ENCODE measurements at places on chromosomes 5 and 9.

GRCh38 chr5:129249886-129250285, 155.3 kb downstream of the ISOC1 start:
- DNase-seq: no peak

GRCh38 chr5:149680810-149681221, 49.3 kb upstream of the PPARGC1B start:
- DNase-seq: no peak

GRCh38 chr5:90612919-90613318, 54.3 kb downstream of the ADGRV1 start:
- no peak for DNase-seq

DNA sequence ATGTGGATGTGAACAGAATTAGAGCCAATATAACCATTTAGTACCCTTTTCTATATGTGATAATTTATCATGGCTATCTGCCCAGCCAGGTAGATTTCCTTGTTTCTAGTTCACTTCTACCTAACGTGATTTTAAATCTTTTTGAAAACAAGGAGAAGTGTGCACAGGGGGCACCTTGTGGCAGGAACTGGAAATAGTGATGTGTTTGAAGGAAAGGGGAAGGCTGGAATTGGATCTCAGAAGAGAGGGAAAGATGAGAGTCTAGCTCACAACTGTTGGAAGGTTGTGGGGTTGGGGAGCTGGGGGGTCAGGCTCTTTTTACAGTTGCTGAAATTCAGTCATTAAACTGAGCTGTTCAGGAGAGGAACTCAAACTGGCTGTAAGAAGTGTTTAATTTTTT, 219.5 kb downstream of the KCTD16 start:
- DNase-seq: peak; percentile 8

GRCh38 chr9:90459321-90459720, 183.3 kb downstream of the DIRAS2 start:
- DNase-seq: no peak

DNA sequence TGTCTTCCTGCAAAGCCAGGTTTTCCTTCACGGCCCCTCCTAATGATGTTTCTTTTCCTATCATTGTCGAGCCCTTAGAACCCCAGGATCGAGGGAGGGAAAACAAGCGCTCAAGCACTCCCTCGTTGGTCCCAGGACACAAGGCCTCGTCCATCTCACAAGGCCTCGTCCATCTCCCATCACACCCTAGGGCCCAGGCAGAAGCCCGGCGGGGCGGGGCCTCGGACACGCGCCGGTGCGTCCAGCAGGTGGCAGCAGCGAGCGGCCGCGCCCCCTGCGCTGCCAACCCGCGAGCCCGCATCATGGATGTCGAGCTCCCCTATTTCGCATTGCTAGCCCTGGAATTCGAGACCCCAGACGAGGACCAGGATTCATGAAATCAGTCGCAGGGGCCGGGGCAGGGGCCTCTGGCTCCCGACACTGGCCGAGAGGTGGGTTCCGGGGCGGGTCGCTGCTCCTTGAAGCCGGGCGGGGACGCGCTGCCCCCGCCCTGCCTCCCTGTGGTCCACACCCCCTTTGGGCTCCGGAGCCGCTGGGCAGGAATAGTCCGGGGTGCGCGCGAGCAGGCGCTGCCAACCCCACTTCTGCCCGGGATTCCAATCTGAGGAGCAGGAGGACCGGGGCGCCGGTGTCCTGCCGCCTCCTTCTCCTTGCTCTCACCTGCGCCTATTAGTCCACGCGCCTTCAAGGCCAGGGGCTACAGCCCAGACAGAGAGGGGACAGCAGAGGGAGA, at the start of gene ABLIM3:
TSS of gene ABLIM3 (plus strand) at position 270 of the 733 bp plus-strand sequence. CDS start 603 bp downstream, outside the sequence.
- DNase-seq: peak; percentile 95

GRCh38 chr9:129068990-129069861, 11.7 kb upstream of the DOLPP1 start:
- no peak for DNase-seq

GRCh38 chr5:151773951-151774350, 2.2 kb downstream of the G3BP1 start:
- no peak for DNase-seq

GRCh38 chr9:86836797-86837196, 110.5 kb downstream of the GAS1 start:
- no peak for DNase-seq

- DNase-seq: no peak
These were observed 52.6 kb downstream of the FREM1 start for GRCh38 chr9:14857449-14858305.

DNA sequence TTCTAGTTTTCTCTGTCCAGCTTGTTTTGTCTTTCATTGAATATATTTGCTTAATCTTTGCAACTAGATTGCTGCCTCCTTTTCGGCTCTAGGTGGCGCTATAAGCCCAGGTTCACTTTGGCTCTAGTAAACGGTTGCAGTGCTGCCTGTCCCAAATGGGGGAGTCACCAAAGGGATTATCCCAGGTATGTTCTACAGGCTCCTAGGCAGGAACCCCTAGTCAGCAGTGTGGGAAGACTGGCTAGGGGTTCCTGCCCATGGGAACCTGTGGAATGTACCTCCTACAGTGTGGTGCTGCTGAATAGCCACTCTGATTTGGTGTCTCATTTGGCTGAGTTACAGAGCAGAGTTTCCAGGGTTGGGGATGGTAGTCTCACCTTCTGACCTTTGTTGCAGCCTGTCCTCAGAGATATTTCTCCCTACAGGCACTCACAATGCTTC, 85.2 kb downstream of the ARSB start:
- DNase-seq: peak; percentile 42

- no peak for DNase-seq
These were observed 4.0 kb downstream of the SEC61B start for GRCh38 chr9:99226054-99226453.

- DNase-seq: no peak
These were observed 38.3 kb downstream of the RECK start for GRCh38 chr9:36074870-36075532.

DNA sequence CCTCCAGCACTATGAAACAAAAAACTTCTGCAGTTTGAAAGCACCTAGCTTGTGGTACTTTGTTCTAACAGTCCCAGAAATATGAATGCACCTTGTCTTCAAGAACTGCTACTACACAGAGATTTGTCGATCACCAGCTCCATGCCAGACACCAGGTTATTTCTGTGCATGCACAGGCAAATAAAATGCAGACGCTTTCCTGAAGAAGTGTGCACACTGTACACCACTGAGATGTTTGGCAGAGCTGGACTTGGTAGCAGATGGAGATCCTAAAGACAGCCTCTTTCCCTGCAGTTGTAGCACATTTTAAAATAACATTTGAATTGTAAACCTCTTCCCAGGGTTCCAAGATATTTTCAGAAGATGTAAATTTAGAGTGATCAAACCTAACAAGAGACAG, 730.0 kb downstream of the MTRR start:
- no peak for DNase-seq

GRCh38 chr9:137411645-137412380, 11.1 kb downstream of the EXD3 start:
- DNase-seq: peak; percentile 88

- no peak for DNase-seq
These were observed 962 bp upstream of the TXN start for GRCh38 chr9:110257097-110257841.

DNA sequence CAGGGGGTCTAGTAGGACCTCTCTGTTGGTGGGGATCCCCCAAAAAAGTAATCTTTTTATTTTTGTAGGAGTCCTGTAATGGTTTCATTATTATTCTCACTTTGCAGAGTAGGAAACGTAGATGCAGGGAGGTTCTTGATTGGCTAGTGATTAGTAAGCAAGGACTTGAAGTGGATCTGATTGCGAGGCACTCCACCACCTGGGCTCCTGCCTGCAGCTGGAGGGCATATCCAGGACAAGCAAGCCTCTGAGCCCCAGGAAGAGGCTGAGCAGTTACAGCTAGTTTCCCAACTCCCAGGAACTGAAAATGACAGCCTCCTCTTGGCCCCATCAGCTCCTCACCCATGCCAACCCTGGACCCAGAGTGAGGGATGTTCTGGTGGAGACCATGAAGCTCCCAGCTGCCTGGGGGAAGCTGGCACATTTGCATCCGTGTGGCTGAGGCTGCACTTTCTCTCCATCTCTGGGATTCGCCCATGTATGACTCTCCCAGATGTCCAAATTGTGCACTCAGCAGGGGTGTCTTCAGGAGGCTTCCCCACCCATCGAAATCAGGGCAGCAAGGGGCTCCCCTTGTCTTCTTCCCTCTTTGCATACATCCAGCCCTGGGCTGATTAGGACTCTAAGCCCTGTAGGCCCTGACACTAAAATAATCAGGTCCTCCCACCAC, 10.2 kb downstream of the KCNIP1 start:
- no peak for DNase-seq

GRCh38 chr5:142420561-142421227, 95.9 kb upstream of the SPRY4 start:
- no peak for DNase-seq

DNA sequence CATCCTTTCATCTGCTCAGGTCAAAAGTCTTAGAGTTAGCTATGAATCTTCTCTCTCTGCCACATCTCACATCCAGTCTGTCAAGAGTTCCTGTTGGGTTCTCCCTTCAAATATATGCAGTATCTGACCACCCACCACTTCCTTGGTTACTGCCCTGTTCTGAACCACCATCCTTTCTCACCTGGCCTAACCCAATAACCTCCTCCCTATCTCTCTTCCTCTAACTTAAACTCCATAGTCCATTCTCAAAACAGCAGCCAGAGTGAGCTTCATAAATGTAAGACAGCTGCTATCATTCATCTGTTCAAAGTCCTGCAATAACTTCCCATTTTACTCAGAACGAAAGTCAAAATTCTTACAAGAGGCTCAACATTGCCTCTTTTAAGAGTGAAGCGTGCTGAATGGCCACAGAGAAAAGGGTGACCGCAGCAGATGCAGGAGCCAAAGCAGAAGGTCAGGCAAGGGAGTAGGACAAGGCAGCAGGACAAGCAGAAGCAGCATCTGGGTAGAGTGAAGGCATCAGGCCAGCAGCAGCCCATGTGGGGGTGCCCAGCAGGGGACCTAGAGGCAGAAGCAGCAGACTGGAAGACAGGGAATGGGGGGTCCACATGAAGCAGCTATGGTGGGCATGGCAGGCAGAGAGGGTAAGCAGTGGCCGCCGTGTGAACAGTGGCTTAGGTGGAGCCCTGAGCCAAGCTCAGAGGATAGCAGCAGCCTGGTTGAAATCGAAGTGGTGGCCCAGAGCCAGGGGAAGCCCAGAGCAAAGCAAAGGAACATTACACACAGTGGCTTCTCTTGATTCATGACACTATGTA, 39.3 kb upstream of the CDC42SE2 start:
- no peak for DNase-seq

DNA sequence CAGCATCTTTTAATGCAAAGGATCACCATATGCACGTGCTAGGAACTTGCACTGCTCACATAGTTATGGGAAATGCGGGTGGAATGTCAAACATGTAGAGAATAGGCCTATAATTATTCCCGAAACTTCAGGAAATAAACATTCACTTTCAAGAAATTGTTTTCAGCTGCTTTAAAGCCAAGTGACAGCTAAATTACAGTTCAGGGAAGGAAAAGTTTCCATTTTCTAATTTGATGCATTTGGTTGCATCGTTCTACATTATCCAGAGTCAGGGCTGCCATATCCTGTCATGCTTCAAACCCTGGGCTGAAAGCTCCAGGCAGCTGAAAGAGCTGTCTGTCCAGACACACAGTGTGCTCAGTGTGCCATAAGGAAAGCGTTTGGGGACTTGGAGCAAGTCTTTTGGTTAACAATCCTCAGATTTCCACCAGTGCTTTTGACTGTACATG, 518.1 kb downstream of the CSNK1G3 start:
- DNase-seq: no peak

GRCh38 chr9:85425153-85425611, 316.6 kb downstream of the AGTPBP1 start:
- DNase-seq: peak; percentile 48

DNA sequence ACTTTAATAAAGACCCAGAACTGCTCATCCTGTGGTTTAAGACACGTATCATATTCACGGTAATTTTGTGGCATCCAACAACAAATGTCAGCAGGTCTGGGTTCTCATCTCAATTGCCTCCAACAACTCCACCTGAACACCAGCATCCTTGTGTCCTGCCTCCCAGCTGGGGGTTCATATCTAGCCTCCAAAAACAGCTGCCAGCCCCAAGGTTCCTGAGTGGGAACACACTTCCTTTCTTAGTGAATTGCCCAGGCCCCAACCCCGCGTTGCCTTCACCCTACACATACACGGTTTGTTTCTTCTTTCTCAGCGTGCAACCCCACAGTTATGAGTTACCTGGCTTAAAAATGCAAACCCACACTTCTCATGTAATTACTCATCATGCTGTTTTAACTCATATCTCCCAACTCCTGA, 77.9 kb downstream of the SEMA4D start:
- no peak for DNase-seq

- no peak for DNase-seq
These were observed 43.9 kb downstream of the CYFIP2 start for GRCh38 chr5:157309796-157310195.

DNA sequence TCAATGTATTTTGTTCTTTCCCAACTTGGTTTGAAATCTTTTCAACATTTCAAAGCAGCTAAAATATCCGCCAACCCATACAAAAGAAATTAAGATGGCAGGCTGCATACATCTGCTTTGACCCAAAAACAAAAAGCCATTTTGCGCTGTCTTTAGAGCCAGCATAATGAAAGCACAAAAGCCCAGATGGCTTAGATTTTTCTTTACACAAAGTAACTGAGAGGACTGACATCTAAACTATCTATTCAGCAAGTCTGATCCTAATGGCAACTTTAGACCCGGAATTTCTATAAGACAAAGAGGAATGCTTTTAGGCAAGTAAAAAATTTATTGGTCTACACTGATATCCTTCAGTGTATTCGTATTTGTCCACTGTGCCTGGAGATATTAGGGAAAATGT, 86.3 kb downstream of the MYO10 start:
- no peak for DNase-seq

GRCh38 chr5:9381464-9381863, 164.4 kb downstream of the SEMA5A start:
- no peak for DNase-seq

DNA sequence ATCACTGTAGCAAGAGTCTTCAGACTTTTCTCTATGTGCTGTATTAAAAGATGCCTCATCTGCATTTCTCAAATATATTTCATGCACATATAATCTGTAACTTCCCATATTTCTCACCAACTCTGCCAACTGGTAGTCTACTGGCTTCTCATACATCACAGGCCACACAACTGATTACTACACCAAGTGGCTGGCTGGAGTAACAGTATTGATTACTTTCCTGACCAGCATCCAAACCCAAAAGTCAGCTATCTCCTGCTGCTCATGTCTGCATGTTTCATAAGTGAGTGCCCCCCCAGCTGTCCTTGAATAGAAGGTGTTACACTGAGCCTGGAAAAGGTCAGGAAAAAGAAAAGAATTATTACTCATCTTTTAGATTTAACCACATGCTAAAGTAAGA, 17.4 kb downstream of the ERCC8 start:
- no peak for DNase-seq

- DNase-seq: no peak
These were observed 26.0 kb downstream of the EGFLAM start for GRCh38 chr5:38284384-38284783.

- DNase-seq: no peak
These were observed 267.2 kb downstream of the MAN2A1 start for GRCh38 chr5:109956884-109957283.

- peak; percentile 48 for DNase-seq
These were observed 569 bp downstream of the HINT2 start for GRCh38 chr9:35814106-35814840.

Measured in SJSA1 (cell line).